ENCODE measurements at places on chromosomes 6 and 20.
A peak's percentile ranks its signal among the peaks of the same experiment; 100 is the strongest.

DNA sequence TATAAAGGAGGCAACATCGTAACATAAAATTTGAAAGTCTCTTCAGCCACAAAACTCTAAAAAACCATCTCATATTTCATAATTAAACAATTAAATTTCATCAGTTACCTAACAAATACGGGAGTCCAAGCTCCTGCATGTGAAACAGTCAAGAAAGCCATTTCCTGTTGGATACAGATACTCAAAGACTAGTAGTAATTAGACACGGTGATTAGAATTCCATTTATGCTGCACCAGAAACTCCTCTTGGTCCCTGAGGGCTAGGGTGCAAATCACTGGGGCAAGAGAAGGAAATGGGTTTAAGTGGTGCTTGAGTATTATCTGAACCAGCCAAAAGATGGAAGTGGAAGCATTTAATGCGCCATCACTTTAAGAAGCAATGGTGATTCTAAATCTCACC, 27.4 kb downstream of the TRAM2 start:
- no peak for DNase-seq

DNA sequence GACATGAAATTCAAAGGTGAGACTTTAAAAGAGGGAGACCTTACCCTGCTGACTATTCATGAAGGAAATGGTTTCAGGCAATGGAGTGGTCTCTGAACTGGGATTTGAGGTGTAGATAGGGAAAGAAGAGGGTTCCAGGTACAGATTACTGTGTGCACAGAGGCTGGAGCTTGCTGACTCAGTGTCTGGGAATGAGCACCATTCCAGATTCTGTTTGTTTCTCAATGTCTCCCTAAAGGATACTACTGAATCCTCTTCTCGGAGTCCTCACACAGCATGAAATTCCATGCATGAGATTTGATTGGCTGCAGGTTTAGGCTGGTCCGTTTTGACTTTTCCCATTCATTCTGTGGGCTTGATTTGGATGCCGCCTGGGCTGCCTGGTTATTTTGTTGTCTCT, 49.0 kb downstream of the PPP1R14C start:
- no peak for DNase-seq

DNA sequence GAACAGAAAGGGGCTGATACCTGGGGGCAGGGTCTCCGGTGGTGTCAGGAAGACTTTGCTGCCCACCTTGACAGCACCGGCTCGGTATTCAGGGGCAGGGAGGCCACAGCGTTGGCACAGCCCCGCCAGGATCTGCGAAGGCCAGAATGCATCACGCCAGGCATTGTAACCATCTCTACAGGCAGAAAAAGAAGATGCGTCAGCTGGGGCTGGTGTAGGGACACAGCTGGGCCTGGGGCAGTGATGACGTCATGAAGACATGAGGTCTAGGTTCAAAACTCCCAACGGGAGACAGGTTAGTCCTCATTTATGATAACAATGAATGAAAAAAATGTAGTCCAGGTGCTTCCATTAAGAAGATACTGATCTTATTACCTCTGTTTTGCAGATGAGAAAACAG, 22.0 kb downstream of the ERGIC3 start:
- no peak for DNase-seq

- no peak for DNase-seq
Observed at GRCh38 chr6:93366506-93366905, 52.9 kb downstream of the EPHA7 start.

DNA sequence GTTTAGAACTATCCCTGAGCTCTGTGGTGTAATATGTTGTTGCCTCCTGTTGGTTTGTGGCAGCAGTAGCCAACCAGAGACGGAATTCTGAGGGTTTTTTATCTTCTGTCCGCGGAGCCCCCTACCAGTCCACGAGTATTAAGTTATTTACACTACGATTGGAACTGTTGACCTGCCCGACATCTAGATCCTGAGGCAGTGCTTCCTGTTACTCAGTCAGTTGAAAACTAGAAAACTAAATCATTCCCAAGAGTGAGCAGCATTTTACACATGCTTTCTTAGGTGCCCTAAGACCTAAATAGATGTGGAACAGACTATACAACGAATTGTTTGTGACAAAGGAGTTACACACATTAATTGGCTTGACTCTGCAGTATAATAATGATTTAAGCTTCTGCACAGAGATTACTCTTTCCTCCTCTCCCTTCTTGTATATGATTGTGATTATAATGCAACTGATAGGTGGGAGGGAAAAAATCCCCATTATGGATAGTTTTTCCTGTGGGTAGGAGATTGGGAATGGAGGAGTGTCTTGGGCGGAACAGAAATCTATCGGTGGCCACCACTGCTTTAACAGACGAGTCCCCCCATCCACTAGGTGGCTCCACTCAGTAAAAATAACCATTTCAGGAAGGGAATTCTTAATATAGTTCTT, 1.7 kb downstream of the LOC128125822 start:
- DNase-seq: no peak

- DNase-seq: no peak
Observed at GRCh38 chr6:25346064-25346463, 66.9 kb downstream of the CARMIL1 start.

DNA sequence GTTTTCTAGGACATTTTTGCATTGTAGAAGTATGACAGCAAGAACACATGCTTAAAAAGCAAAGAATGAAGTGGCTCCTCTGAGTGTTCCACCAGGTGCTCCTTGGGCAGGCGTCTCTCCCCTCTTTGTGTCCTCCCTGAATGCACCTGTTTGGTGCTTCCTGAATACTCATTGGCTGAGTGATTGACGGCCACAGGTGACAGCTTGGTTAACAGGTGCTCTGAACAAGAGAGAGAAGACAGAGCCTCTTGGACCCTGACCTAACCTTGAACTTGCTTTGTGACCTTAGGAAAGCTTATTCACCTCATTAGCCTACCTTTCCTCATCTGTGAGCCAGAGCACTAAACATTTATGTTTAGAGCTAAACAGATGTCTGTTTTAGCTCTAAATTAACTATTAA, 93.7 kb downstream of the TULP4 start:
- DNase-seq: no peak

- peak; percentile 45 for DNase-seq
Observed at GRCh38 chr6:41439524-41440418, 104.4 kb downstream of the NCR2 start.

DNA sequence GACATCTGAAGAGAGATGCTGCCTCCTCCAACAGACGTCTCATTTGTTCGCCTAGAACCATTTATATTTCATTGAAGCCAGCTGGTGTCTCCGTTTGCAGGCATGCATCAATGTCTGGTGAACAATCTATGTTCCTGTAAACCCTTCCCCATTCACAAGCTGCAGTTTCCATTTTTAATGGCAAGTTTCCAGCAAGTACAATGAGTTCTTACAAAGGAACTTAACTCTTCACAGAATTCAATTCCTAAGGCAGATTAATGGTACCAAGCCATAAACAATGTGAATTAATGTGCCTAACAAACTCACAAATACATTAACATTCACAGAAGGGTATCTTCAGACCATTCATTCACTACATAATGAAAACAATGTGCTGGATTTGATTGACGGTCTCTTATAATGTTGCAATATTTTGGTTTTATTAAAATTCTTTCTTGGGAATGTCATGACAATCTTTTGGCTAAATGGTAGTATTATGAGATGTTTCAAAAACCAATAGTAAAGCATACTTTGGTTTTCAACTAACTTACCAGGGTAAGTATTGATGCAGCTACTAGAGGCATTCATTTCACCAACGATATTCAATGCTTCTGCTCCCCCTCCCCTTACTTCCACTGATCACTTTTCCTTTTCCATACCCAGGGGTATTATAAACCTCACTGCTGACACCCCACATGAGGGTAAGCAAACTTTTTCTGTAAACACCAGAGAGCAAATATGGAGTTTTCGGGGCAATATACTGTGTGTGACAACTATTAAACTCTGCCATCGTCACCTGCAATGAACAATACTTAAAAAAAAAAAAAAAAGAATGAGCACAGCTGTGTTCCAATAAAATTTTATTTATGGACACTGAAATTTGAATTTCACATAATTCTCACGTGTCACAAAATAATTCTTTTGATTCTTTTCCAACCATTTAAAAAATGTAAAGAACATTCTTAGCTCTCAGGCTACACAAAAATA, 4.2 kb downstream of the AKIRIN2 start:
- DNase-seq: no peak

DNA sequence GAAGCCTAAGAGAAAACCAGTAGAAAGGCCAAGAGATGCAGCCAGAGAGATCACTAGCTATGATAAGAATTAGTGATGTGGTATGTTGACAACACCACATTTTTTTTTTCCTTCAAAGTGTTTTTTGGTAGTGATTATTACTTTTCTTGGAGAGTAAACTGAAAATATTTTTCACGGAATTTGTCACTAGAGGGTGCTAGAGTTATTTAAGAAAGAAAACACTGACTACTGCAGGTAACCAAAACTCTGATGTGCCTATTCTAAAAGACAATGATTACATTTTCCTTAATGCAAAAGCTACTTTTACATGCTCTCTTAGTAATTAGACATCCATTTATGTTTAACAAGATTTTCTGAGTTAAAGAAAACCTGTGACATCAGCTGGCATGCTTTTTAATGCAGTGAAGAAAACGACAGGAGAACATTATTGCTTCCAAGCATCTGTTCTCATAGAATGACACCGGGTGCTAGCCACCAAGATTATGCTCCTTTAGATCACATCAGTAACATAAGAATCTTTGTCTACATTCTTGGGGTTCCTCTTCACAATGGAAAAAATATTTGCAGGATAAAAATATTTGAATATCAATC, 28.8 kb downstream of the RWDD2A start:
- DNase-seq: no peak

- DNase-seq: peak; percentile 75
Observed at GRCh38 chr6:79947191-79948186, at the start of gene ELOVL4. TSS of gene ELOVL4 (minus strand) at chr6:79947553. CDS start at chr6:79947279, 274 bp downstream.

- DNase-seq: no peak
Observed at GRCh38 chr6:147855803-147856482, 347.5 kb downstream of the SAMD5 start.

DNA sequence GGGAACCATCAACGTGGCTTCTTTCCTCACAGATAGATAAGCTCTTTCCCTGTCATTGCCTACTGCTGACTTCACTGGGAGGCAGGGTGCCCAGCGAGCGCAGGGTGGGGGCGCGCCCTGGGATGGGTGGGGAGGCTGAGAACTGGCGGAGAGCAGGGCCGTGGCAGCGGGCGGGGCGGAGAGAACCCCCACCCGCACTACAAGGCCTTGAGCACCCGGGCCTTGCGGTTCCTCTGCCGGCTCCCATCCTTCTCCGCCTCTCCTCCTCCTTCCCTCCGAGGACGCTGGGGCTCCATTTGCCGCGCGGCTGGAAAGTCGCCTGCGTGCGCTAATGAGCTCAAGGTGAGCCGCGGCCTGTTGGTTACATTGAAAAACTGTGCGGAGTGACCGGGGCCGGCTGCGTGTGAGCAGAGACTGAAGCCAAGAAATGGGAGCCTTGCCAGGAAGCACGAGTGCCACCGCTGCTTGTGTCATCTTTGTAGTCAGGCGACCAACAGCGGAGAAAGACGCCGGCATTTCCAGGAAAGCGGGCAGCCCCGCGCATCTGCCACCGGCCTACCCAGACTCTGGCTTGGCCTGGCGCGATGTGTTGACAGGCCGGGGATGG, 963.5 kb upstream of the SLC35B3 start:
- no peak for DNase-seq

GRCh38 chr6:158680015-158680414, 30.2 kb downstream of the SYTL3 start:
- no peak for DNase-seq

GRCh38 chr20:40802886-40803285, 113.8 kb upstream of the MAFB start:
- no peak for DNase-seq

DNA sequence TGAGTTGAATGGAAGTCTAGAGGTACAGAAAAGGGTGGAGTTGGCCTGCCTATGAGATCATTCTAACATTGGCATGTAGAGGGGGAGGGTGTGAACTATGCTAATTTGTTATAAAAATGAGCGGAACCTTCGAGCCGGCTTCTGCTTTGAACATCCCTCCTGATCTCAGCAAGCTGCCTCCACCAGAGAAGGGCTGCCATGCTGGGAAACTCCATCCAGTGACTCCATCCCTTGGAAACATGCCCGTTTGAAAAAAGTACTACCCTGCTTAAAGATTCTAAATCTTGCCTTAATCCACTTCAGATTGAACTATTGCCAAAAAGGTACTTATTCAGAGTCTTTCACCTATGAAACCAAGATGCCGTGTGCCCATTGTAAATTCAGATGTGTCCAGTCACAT, 43.6 kb upstream of the TMEM170B start:
- DNase-seq: no peak

GRCh38 chr6:157158897-157159296, 164.4 kb downstream of the TMEM242 start:
- DNase-seq: no peak

- DNase-seq: no peak
Observed at GRCh38 chr6:131383421-131384411, 189.3 kb upstream of the ARG1 start.

GRCh38 chr6:117919775-117920729, 13.0 kb downstream of the SLC35F1 start:
- DNase-seq: no peak

- DNase-seq: no peak
Observed at GRCh38 chr6:170046791-170047626, 243.9 kb downstream of the DLL1 start.

- no peak for DNase-seq
Observed at GRCh38 chr6:134640229-134640628, 309.7 kb downstream of the ALDH8A1 start.

- DNase-seq: no peak
Observed at GRCh38 chr20:41366546-41367392, at the start of gene EMILIN3. TSS of gene EMILIN3 (minus strand) at chr20:41366818. CDS start at chr20:41366634, 184 bp downstream.

DNA sequence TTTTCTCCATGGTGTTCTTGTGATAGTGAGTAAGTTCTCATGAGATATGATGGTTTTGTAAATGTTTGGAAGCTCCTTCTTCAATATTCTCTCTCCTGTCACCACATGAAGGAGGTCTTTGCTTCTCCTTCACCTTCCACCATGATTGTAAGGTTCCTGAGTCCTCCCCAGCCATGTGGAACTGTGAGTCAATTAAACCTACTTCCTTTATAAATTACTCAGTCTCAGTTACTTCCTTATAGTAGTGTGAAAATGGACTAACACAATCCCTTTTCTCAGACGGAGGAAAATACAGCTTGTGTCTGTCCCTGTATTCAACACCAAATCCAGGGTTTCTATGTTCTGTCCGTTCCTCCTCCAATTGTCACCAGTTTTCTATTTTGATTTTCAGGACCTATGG, 181.0 kb downstream of the ALDH8A1 start:
- no peak for DNase-seq

GRCh38 chr6:15359335-15359862, 113.5 kb downstream of the JARID2 start:
- no peak for DNase-seq

Measured in NK-92 treated with Interleukin-12 subunit alpha and Interleukin-12 subunit beta, amount 100 ng/mL, for 24 hours (cell line).